ENCODE measurements at places on chromosomes 5 and 9.
A peak's percentile ranks its signal among the peaks of the same experiment; 100 is the strongest.

DNA sequence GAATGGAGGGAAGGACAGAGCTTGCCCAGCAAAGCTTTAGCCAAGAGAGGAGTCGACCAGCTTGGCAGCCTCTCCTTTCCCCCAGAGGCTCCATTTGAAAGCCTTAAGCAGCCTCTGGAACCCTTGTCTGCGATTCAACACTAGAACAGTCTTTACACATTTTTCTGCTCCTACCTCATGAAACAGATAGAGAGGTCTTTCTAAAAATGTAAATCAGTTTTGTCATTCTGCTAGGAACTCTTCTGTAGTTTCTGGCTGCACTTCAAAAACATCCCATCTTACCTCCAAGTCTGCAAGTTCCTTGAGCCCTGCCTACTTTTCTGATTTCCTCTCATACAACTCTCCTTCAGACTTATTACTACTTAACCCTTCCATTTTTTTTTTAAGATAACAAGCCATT is 70.1 kb downstream of the PDE4D start:
- no peak for DNase-seq

- no peak for DNase-seq
Observed at GRCh38 chr9:115520646-115521045, 402.7 kb upstream of the TNC start.

GRCh38 chr9:104775574-104775936 is 11.6 kb downstream of the NIPSNAP3B start:
- DNase-seq: no peak

- DNase-seq: no peak
Observed at GRCh38 chr5:125699860-125700259, 723.3 kb upstream of the GRAMD2B start.

GRCh38 chr9:27924502-27924901 is 351.2 kb upstream of the C9orf72 start:
- DNase-seq: no peak

DNA sequence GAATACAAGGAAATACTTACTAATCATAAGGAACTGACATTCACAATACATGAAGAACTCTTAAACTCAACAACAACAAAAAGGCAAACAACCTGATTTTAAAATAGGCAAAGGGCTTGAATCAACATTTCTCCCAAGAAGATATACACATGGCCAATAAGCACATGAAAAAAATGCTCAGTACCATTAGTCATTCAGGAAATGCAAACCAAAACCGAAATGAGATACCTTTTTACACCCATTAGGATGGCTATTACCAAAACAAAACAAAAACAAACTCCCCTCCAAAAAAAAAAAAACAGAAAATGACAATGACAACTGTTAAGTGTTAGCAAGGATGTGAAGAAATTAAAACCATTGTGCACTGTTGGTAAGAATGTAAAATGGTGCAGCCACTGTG is 104.1 kb upstream of the ZNF462 start:
- DNase-seq: no peak

DNA sequence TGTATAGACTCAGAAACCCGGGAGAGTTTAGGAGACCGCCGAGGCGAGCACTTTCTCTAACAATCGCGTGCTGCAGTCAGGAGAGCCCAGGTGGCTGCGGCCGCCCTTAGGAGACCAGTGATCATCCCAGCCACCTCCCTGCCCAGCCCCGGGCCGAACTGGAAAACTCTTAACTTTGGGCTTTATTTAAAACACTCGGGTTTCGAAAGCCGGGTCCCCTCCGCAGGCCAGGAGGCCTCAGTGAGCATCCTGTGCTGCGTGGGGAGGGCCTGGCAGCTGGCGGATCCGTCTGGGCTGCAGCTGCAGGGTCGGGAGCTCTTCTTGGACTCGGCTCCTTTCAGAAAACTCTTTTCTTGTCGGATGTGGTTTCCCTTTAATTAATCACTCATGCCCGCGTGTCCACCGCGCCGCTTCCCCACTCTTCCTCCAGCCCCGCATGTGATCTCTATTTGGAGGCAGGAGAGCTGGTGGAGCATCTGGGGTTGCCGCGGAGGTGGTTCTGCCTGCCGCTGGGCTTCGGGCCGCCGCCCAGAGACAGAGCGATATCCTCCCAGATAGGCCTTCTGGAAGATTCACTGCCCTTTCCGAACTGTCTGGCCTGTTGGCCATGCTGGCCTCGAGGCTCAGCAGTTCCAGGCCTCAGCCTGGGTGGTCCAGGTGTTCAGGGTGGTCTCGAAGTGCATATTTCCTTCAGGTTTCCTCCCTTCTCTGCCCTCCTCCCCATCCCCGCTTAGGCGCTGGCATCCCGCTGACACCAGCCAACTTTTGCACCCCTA is 59.5 kb downstream of the TMEM174 start:
- no peak for DNase-seq

DNA sequence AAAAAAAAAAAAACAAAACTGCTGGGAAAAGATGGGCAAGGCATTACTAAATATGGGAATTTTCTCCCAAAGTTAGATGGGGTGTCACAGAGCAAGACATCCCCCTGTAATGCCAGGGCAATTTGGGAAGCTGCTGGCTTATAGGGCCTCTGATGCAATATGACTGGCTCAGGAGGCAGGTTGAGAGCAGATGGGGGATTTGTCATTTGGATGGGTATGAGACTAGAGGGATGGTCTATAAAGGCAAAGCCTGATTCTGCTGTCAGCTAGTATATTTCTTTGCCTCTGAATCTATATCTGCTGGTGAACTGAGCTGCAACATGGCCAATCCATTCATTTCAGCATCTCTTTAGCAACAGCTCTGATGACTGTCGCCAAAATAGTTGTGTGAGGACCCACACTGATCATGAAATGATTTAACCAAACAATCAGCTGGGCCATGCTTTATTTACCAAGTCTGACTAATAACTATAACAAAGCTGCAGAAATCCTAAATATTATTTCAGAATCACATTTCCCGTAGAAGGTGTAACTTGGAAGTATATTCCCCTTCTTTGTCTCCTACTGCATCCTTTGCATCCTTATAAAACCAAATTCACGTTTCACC is 455.1 kb upstream of the ZNF608 start:
- no peak for DNase-seq

- no peak for DNase-seq
Observed at GRCh38 chr9:111874500-111874899, 22.1 kb upstream of the UGCG start.

DNA sequence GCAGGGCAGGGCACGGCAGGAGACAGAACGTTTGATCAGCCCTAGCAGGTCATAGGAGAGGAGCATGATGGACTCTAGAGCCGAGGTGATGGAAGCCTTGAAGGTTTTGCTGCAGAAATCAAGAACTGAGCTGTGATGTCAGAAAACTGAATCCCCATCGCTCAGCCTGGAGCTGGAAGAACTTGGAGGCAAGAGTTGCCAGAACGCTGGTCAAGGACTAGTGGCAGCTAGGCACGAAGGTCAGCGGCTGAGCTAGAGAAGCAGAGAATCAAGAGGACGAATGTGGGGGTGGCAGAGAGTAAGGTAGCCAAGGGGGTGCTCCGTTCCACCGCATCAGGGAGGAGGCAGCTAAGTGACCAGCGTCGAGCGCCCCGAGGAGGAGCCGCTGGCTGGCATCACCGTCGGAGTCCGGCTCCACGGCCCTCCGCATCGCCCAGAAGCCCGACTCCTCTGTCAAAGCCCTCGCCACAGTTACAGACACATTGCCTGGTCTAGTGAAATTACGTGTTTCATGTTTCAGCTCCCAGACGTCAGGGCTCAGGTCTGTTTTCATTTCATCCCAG is 1.2 kb upstream of the GALNT10 start:
- DNase-seq: no peak

DNA sequence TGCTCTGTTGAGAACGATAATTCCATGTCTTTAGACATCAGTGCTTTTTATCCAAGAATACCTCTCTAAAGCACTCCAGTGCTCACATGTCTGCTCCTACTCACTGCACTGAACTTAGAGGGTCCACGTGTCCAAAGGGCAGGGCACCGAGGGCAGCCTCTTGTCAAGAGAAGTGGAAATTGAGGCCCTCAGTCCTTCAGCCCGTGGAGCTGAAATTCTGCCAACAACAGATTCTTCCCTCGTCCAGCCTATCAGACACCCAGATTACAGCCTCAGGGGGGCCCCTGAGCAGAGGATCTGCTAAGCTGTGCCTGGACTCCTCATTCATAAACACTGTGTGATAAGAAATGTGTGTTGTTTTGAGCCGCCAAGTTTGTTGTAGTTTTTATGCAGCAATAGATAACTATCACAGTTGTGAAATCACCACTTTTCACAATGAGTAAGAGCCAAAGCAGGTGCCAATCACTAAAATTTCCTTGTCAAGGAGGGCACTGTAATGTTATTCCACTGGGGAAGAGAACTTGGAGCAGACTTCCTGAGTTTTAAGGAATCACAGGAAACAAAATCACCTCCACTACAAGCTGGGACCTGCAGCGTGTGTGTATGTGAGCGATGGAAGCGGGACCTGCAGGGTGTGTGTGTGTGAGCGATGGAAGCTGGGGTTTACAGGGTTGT is 58.8 kb upstream of the IGFBPL1 start:
- no peak for DNase-seq

- peak; percentile 74 for DNase-seq
Observed at GRCh38 chr5:160269017-160269416, 39.7 kb downstream of the FABP6 start.

DNA sequence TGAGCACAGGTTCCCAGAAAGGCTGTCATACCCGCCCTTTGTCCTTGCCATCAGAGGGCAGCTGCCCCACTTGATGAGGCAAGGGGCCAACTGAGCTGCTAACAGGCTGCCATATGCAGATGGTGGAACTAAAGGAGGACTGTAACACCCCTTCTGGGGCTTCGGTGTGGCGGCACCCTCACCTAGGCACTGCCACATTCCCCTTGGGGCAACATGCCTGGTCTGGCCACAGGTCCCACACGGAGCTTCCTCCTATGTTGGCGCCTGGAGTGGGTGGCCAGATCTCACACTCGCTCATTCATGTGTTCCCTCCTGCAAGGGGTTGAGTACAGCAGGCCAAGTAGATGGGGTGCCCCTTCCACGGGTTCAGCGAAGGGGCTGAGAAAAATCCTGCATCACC is 777.4 kb upstream of the CHD1 start:
- no peak for DNase-seq

DNA sequence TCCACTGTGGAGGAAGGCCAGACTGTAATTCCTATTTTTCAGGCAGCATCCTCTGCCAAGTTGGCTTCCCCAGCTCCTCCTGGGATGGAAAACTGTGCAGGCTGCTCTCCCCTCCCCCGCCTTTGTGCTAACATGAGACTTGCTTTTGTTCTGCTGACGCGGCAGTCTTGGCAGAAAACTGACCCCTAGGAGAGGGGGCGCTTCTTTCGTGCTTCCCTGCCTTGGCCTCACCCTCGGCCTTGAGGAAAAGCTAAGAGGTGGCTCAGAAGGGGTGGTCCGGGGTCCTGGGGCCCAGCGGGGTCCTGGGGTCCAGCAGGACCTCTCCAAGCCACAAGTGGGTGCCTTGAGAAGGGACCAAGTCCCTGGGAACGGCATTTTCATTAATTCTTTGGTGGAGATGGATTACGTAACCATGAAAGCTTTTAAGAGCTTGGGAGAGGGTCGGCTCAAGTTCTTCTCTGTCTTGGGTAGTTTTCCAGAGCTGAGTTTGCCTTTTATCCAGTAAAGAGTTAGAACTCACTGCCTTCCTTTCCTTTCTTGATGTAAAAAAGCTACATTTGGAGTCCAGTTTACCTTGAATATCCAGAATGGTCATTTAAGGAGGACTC is 51.0 kb downstream of the SH3PXD2B start:
- no peak for DNase-seq

DNA sequence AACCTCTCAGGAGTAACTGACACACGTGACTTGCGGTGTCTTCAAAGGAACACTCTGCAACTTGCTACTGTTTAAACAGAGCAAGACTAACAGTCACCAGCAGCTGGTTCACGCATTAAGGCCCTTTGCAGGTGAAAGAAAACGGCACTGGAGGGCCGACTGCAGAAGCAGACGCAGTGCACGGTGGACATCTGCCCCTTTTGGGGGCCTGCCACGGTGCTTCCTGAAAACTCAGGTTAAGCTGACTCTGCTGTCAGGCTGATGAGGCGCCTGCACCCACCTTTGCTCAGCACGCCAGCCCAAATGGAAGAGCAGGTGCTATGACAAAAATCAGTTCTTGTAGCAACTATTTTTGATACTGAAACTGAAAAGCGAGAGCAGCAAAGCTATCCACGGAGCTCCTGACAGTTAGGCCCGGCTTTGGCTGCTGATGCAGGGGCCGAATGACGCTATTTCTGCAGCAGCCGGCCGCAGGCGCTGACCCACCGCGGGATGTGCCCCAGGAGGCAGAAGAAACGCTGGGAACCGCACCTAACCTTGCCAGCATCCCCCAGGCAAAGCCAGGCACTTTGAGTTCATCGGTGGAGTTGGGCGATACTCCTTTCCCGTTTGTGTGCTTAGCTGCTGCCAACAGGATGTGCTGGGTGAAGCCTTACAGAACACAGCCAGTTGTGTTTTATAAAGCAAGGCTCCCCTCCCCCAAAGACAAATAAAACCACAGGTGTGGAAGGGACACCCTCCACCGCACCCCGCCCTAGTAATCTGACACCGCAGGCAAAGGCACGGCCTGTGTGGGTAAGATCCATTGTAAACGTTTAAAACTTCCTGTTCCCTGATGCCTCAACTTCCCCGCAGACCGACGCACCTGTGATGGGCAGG is 21.1 kb upstream of the TERT start:
- peak; percentile 59 for DNase-seq

DNA sequence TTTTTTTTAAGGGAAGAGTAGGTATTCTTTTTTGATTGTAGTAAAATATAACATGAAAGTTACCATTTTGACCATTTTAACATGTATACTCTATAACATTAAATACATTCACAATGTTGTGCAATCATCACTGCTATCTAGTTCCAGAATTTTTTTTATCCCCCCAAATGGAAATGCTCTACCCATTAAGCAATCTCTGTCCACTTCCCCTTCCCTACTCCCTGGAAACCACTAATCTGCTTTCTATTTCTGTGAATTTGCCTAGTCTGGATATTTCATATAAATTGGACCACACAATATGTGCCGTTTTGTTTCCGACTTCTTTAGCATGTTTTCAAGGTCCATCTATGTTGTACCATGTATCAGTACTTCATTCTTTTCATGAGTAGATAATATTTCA is 429.5 kb downstream of the TLE1 start:
- DNase-seq: peak; percentile 1

DNA sequence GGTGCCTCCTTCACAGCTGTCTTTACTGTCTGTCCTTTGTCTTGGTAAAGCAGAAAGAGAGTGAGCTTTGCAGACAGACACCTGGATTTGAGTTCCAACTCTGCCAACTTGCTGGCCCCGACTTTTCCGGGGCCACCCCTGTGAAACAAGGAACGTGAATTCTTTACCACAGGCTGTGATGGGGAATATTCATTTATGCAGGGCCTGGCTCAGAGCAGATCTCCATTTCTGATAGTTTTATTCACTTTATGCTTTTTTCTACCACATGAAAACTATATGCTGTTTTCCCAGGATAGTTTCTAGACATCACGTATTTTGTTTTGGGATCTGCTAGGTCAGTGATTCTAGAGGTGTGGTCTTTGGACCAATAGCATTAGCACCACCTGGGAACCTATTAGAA is 211.8 kb downstream of the GRIA1 start:
- DNase-seq: no peak

GRCh38 chr5:7274203-7274602 is 121.7 kb upstream of the ADCY2 start:
- DNase-seq: no peak

GRCh38 chr9:21579247-21579671 is 97.1 kb upstream of the IFNE start:
- peak; percentile 12 for DNase-seq
